Tibial artery (tissue), 4 donors: ENCODE measurements at places on chromosomes 6 and 20.
A peak's percentile ranks its signal among the peaks of the same experiment; 100 is the strongest.

GRCh38 chr6:46893648-46894047 is 28.1 kb downstream of the ADGRF5 start:
- DNase-seq, result no peak
- H3K4me1 ChIP-seq, result peaks cover 15% of the 10 kb centered on the region
- no peak overlapping the region for H3K27ac ChIP-seq
- H3K36me3 ChIP-seq, result no peaks in the 10 kb centered on the region
- H3K4me3 ChIP-seq, result no peak overlapping the region
- no peaks in the 10 kb centered on the region for H3K27me3 ChIP-seq

DNA sequence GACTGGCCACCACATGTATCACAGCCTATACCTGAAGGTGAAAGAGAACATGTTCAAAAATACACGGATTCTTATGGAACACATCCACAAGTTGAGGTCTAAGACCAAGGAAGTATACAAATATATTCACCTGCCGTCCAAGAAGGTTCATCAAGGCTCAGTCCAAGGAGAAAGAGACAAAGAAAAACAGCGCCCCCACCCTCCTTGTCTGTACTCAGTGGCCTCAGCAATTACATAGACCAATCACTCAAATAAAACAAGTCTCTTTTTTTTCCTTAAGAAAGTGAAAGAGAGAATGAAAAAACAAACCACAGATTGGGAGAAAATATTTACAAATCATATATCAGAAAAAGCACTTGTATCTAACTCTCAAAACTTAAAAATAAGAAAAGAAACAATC is 19.5 kb downstream of the CPXM1 start:
- no peak for DNase-seq
- no peak overlapping the region for H3K27ac ChIP-seq
- H3K4me1 ChIP-seq, result no peaks in the 10 kb centered on the region
- H3K27me3 ChIP-seq, result peaks cover 26% of the 10 kb centered on the region
- no peaks in the 10 kb centered on the region for H3K36me3 ChIP-seq

- H3K27ac ChIP-seq, result peak overlapping the region; percentile 83
- H3K4me1 ChIP-seq, result peaks cover 23% of the 10 kb centered on the region
- no peak for DNase-seq
- H3K36me3 ChIP-seq, result no peaks in the 10 kb centered on the region
Measured at GRCh38 chr6:46501136-46502089, 10.2 kb upstream of the RCAN2 start.

- no peaks in the 10 kb centered on the region for H3K27me3 ChIP-seq
- peaks cover 13% of the 10 kb centered on the region for H3K36me3 ChIP-seq
- H3K4me1 ChIP-seq, result no peaks in the 10 kb centered on the region
- H3K27ac ChIP-seq, result no peak overlapping the region
Measured at GRCh38 chr6:142195862-142196541, 48.9 kb downstream of the VTA1 start.

- no peaks in the 10 kb centered on the region for H3K36me3 ChIP-seq
- H3K4me1 ChIP-seq, result peaks cover 74% of the 10 kb centered on the region
- H3K4me3 ChIP-seq, result peak overlapping the region; percentile 62
- no peaks in the 10 kb centered on the region for H3K27me3 ChIP-seq
Measured at GRCh38 chr6:42045538-42046460, 4.5 kb upstream of the TAF8 start.

DNA sequence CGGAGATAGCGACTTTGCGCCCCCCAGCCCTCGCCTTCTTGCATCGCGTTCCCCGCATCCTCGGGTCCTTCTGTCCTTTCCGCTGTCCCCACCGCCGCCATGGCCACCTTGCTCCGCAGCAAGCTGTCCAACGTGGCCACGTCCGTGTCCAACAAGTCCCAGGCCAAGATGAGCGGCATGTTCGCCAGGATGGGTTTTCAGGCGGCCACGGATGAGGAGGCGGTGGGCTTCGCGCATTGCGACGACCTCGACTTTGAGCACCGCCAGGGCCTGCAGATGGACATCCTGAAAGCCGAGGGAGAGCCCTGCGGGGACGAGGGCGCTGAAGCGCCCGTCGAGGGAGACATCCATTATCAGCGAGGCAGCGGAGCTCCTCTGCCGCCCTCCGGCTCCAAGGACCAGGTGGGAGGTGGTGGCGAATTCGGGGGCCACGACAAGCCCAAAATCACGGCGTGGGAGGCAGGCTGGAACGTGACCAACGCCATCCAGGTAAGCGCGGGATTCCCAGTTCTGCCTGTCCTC is 401 bp downstream of the SLC32A1 start:
- DNase-seq, result no peak
- H3K27me3 ChIP-seq, result peaks cover 1% of the 10 kb centered on the region
- H3K4me1 ChIP-seq, result peaks cover 47% of the 10 kb centered on the region
- H3K27ac ChIP-seq, result no peak overlapping the region

DNA sequence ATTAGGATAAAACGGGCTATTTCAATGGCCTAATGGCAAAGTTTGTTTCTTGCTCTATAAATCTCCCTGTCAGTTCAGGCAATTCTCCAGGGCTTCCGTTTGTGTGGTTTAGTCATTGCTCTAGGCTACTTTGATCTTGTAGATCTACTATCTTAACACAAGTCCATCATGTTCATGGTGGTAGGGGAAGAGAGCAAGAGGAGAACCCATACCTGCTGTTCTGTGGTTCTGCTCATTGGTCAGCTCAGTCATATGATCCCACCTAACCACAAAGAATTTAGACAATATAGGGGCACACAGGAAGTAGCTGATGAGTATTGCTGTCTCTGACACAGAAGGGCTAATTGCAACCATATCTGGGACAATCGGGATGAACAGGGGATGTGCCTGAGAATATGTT is 4.9 kb upstream of the DEK start:
- H3K27ac ChIP-seq, result no peak overlapping the region
- no peak overlapping the region for H3K4me3 ChIP-seq
- H3K4me1 ChIP-seq, result no peaks in the 10 kb centered on the region
- H3K36me3 ChIP-seq, result no peaks in the 10 kb centered on the region

GRCh38 chr20:9276966-9277468 is 208.1 kb downstream of the PLCB4 start:
- H3K4me1 ChIP-seq, result no peaks in the 10 kb centered on the region
- DNase-seq, result no peak
- H3K27me3 ChIP-seq, result no peaks in the 10 kb centered on the region

DNA sequence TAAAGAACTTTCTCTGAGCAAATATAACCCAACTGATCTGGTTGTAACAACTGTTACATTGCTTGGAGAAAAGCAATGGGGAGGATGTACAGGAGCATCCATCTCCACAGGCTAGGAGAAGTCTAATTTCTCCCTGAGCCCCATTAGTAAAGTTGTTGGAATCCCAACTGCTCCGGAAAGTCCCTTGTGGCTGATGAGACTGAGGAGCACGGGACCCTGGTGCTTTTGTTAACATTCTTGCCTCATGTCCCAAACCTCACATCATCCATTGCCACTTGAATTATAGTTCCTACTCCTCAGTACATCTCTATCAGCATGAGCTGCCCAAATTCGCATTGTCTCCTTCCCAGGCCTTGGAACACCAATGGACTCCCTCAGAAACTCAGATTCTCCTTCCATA is 260.6 kb upstream of the BMP2 start:
- no peak for DNase-seq
- no peak overlapping the region for H3K4me3 ChIP-seq
- H3K36me3 ChIP-seq, result no peaks in the 10 kb centered on the region
- H3K4me1 ChIP-seq, result no peaks in the 10 kb centered on the region
- no peak overlapping the region for H3K27ac ChIP-seq
- H3K27me3 ChIP-seq, result no peaks in the 10 kb centered on the region

- H3K27ac ChIP-seq, result no peak overlapping the region
- H3K27me3 ChIP-seq, result no peaks in the 10 kb centered on the region
- no peaks in the 10 kb centered on the region for H3K36me3 ChIP-seq
- H3K4me1 ChIP-seq, result no peaks in the 10 kb centered on the region
- peak; percentile 1 for DNase-seq
- H3K4me3 ChIP-seq, result no peak overlapping the region
Measured at GRCh38 chr20:35592339-35592974, 23.2 kb upstream of the SPAG4 start.

- no peaks in the 10 kb centered on the region for H3K36me3 ChIP-seq
- H3K4me3 ChIP-seq, result peak overlapping the region; percentile 57
- peaks cover 31% of the 10 kb centered on the region for H3K4me1 ChIP-seq
- H3K27me3 ChIP-seq, result no peaks in the 10 kb centered on the region
- peak; percentile 99 for DNase-seq
Measured at GRCh38 chr6:31814677-31815024, 432 bp downstream of the HSPA1L start.

DNA sequence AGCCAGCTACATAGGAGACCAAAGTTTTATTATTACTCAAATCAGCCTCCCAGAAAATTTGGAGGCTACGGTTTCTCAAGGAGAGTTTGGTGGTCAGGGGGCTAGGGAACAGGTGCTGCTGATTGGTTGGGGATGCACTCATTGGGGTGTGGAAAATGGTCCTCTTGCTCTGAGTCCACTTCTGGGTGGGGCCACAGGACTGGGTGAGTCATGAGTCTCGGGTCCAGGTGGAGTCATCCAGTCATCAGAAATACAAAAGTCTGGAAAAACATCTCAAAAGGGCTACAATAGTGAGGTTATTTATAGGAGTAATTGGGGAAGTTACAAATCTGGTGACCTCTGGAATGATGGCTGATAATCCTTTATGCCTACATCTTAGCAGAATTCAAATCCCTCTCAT is 54.3 kb upstream of the SLC22A16 start:
- DNase-seq, result no peak
- H3K4me3 ChIP-seq, result no peak overlapping the region
- H3K4me1 ChIP-seq, result peaks cover 6% of the 10 kb centered on the region
- H3K27ac ChIP-seq, result no peak overlapping the region
- H3K36me3 ChIP-seq, result no peaks in the 10 kb centered on the region
- no peaks in the 10 kb centered on the region for H3K27me3 ChIP-seq

- H3K36me3 ChIP-seq, result no peaks in the 10 kb centered on the region
- no peak for DNase-seq
- no peaks in the 10 kb centered on the region for H3K4me1 ChIP-seq
- H3K27me3 ChIP-seq, result no peaks in the 10 kb centered on the region
- no peak overlapping the region for H3K27ac ChIP-seq
Measured at GRCh38 chr20:53748821-53749421, 155.3 kb upstream of the ZNF217 start.

GRCh38 chr20:52677216-52677615 is 294.9 kb upstream of the TSHZ2 start:
- H3K4me3 ChIP-seq, result no peak overlapping the region
- no peak for DNase-seq
- no peaks in the 10 kb centered on the region for H3K36me3 ChIP-seq
- no peak overlapping the region for H3K27ac ChIP-seq
- H3K4me1 ChIP-seq, result no peaks in the 10 kb centered on the region
- no peaks in the 10 kb centered on the region for H3K27me3 ChIP-seq

GRCh38 chr6:140275725-140276124 is 901.3 kb upstream of the CITED2 start:
- H3K27me3 ChIP-seq, result no peaks in the 10 kb centered on the region
- H3K4me1 ChIP-seq, result peaks cover 6% of the 10 kb centered on the region
- no peaks in the 10 kb centered on the region for H3K36me3 ChIP-seq
- H3K4me3 ChIP-seq, result no peak overlapping the region
- DNase-seq, result no peak

GRCh38 chr6:114040871-114041270 is 69.9 kb upstream of the HDAC2 start:
- no peaks in the 10 kb centered on the region for H3K27me3 ChIP-seq
- DNase-seq, result no peak
- no peaks in the 10 kb centered on the region for H3K4me1 ChIP-seq
- no peak overlapping the region for H3K4me3 ChIP-seq
- H3K27ac ChIP-seq, result no peak overlapping the region

DNA sequence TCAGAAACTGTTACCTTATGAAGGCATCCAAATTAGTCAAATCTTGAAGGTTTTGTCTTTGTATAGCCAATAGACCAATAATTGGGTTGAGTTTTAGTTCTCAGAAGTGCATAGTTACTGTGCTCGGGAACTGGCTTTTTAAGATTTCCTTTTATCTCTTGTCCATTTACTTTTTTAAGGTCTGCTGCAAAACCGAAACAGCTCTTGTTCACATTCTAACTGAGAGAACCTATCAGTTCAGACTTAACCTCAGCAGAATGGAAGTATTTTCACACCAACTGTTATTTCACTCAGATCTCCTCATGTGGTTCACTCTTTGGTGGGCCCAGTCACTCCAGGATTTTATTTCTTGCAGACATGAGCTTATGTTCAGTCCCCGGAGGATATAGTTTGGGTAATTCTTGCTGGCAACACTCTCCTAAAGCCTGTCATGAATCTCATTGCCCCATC is 55.5 kb downstream of the TPBG start:
- no peaks in the 10 kb centered on the region for H3K27me3 ChIP-seq
- no peaks in the 10 kb centered on the region for H3K36me3 ChIP-seq
- DNase-seq, result no peak
- no peak overlapping the region for H3K4me3 ChIP-seq
- peaks cover 16% of the 10 kb centered on the region for H3K4me1 ChIP-seq

DNA sequence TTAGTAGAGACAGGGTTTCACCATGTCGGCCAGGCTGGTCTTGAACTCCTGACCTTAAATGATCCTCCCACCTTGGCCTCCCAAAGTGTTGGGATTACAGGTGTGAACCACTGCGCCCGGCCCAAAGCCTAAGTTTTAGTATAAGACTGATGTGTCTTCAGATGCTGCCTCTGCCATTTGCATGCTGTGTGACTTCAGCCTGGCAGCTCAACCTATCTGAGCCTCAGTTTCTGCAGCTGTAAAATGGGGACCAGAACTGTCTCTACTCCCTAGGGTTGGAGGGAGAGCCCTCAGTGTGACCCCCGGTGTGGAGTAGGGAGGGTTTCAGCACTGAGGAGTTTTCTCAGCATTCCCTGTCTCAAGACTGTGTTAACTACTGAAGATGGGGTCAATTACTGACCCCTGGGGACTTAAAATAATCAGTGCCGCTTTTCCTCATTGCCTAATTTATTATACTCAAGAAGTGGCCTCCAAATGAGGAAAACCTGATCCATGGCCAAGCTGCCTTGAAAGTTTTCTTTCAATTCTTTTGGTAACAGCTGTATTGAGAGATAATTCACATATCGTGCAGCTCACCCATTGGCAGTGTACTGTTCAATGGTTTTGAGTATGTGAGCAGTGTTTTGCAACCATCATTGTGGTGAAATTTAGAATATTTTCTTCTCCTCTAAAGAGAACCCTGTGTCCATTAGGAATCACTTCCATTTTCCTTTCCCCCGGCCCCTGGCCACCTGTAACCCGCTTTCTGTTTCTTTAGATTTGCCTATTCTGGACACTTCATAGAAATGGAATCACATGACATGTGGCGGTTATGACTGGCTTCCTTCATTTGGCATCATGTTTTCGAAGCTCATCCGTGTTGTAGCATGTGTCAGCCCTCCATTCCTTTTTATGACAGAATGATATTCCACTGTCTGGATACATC is 64.8 kb downstream of the PHACTR3 start:
- H3K27me3 ChIP-seq, result peaks cover 2% of the 10 kb centered on the region
- H3K4me3 ChIP-seq, result no peak overlapping the region
- H3K36me3 ChIP-seq, result no peaks in the 10 kb centered on the region
- H3K27ac ChIP-seq, result no peak overlapping the region

- H3K4me3 ChIP-seq, result no peak overlapping the region
- H3K27me3 ChIP-seq, result peaks cover 17% of the 10 kb centered on the region
- no peaks in the 10 kb centered on the region for H3K36me3 ChIP-seq
Measured at GRCh38 chr20:4625687-4626086, 96.0 kb upstream of the PRND start.
